Stimulated activated CD4-positive, alpha-beta T cell treated with anti-CD3 and anti-CD28 coated beads, Interleukin-2, amount 100 ng/mL, for 48 hours (primary cell): ENCODE measurements at places on chromosomes 11 and 22.

DNA sequence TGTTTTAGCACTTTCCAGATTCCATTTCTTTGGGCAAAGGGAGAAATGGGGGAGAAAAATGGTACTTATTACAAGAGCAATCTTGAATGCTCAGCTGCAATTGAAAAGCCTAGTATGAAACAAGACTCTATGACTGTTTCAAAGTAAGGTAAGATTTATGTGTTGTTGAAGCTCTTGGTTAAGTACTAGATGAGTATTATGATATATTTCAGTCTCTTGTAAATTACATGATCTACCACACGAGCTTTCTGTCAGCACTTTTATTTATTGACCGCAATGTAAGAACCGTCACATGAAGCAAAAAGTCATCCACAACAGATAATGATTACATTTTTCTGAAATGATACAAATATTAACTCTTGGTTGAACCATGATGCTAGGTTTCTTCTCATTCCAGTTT, 906.7 kb upstream of the CHORDC1 start:
- no peak for DNase-seq

DNA sequence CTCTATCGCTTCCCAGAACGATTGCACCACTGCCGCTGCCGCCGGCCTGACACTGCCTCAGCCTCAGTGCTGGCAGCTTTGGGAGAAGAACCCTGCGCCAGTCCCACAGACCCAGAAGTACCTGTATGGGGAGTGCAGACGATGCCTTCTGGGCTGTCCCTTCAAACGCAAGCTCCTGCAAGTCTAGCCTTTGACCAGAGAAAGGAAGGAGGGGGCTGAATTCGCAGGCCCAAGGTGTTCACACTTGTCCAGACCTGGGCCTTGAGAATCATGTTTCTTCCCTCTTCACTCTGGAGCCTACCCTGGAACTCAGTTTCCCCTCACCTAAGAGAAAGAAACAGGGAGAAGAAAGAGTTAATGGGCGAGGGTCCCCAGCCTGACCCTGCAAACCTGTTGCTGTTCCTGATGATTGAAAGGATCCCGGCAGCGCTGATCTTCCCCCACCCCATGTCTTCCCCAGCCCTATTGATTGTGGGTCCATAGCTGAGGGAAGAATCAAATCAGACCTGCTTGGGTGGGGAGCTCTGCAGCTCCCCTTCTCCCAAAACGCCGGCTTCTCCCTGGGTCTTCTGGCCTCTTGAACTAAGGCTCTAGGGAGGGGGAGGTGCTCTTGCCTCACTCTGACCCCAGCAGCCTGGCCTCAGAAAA, 786 bp upstream of the MCAM start:
- no peak for DNase-seq

DNA sequence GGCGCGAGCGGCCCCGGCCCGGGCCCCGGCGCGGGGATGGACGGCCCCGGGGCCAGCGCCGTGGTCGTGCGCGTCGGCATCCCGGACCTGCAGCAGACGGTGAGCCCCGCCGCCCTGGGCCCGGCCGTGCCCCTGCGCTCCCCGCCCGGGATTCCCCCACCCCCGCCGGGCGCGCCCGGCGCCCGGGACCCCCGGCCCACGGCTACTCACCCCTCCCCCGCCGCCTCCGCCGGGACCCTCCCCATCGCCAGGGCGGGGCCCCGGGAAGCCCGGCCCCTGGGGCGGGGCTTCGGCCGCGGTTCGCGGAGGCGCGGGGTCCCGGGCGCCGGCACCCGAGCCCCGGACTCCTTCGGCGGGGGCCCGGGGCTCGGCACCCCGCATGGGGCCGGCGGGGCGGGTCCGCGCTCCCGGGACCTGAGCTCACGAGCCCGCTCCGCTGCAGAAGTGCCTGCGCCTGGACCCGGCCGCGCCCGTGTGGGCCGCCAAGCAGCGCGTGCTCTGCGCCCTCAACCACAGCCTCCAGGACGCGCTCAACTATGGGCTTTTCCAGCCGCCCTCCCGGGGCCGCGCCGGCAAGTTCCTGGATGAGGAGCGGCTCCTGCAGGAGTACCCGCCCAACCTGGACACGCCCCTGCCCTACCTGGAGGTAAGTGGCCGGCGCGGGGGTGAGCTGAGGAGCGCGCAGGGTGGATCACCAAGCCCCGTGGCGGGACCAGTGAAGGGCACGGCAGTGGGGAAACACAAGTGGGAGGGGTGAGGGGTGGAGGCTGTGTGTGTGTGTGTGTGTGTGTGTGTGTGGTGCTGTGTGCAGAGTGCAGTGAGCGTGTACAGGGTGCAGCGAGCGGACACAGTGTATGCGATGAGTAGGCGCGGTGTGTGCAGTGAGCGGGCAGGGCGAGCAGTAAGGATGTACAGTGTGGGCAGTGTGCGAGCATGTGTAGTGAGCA, 2.3 kb downstream of the SHANK3 start:
- DNase-seq, result no peak

DNA sequence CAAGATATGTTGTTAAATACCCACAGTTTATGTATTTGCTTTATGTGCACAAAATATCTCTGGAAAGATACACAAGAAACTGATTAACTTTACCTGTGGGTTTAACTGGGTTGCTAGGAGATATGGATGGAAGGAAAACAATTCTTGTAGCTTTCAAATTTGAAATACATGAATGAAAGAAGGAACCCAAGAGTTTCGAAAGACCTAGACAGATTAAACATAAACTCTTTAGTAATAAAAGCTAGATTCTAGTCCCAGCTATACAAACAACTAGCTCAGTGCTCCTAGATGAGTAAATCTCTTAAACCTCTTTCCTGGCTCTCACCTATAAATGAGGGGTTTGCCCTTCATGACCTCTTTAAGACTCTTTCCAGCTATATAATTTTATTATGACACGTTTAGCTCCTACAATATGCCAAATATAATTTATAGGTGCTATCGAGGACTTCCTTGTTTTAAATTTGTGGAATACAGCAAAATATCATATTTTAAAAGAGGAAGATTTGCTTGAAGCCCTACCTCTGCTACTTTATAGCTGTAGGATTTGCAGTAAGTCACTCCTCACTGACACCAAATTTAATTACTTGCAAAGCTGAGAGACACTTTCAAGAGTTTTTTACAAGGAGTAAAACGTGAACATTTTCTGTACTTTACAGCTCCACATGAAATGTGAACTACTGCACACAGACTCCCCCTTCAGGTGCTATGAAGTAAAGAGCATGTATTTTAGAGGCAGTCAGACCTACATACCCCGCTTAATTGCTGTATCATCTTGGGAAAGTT, 50.7 kb downstream of the RRAS2 start:
- DNase-seq, result no peak

GRCh38 chr11:59247531-59248227, 35.0 kb upstream of the MPEG1 start:
- no peak for DNase-seq

GRCh38 chr11:68469642-68470041, 9.1 kb downstream of the PPP6R3 start:
- DNase-seq, result no peak

DNA sequence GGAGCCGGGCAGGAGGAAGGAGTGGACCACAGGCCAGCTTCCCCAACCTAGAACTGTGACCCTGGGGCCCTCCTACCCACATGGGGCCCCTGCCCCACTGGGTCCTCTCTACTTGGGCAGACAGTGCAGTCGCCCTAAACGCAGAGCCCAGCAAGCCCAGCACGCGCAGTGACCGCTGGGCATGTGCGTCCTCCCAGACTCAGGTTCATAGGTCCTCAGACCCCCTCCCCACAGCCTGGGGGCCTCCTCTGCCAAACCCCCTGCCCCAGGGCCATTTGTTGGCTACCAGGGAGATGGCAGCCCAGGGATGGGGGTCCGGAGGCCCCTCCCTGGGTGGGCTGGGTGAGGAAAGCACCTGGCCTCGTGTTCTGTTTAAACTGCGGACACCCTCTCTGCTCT, 23.9 kb downstream of the RTN4R start:
- no peak for DNase-seq

GRCh38 chr11:10798330-10798928, 10.3 kb downstream of the EIF4G2 start:
- no peak for DNase-seq

GRCh38 chr11:70434813-70435278, 36.5 kb downstream of the CTTN start:
- DNase-seq, result no peak
